ENCODE measurements at places on chromosomes 6 and 20. TPM values are rescaled to one million over a fixed set of nuclear protein-coding genes. Genes with fewer than 3 reads are reported as not detected.
A peak's percentile ranks its signal among the peaks of the same experiment; 100 is the strongest.

TRIM31 gene
- not detected for polyA plus RNA-seq

GRCh38 chr6:96899019-96899418, 1.3 kb upstream of the NDUFAF4 start:
- DNase-seq: no peak

DNA sequence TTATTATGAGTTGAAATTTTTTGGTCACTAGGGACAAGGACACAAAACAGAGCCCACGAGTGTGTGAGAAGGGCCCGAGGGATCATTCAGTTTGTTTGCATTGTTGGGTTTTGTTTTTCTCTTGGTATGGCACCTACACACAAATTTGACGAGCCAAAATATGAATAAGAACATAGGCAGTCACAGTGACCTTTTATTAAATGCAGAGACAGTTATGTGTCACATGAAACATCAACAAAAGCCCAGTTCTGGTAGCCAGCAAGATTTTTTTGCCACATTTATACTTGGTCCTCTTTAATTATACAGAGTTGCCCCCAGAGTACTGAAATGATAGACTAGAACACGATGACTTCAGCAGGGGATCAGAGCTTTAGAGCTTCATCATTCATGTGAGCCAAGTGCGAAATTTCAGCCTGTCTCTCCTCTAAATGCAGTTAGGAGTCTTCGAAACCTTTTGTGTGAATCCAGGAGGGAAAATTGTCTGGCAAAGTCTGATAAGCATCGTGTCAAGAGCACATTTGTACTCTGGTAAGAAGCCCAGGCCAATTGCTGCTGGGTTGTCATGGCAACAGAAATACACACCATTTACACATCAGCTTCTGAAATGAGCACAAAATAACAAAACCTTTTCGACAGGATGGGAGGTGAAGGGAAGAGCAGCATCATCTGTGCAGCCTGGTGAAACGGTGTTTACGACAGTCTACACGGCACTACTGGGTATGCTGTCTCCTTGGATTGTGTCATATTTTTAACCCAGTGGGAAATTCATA, 79.2 kb upstream of the RIPOR2 start:
- DNase-seq: peak; percentile 64

GRCh38 chr6:158607411-158608170, 37.0 kb downstream of the DYNLT1 start:
- DNase-seq: no peak

GRCh38 chr6:148138573-148138972, 204.1 kb upstream of the SASH1 start:
- no peak for DNase-seq
